ENCODE measurements at places on chromosomes 13 and 19.
A peak's percentile ranks its signal among the peaks of the same experiment; 100 is the strongest.

- DNase-seq: no peak
Observed at GRCh38 chr13:21175656-21176214, 617 bp downstream of the SKA3 start.

GRCh38 chr19:58054901-58055874 lies 3.9 kb upstream of the ZNF135 start:
- DNase-seq: peak; percentile 64

GRCh38 chr13:41854758-41855157 lies 106.2 kb downstream of the VWA8 start:
- no peak for DNase-seq

DNA sequence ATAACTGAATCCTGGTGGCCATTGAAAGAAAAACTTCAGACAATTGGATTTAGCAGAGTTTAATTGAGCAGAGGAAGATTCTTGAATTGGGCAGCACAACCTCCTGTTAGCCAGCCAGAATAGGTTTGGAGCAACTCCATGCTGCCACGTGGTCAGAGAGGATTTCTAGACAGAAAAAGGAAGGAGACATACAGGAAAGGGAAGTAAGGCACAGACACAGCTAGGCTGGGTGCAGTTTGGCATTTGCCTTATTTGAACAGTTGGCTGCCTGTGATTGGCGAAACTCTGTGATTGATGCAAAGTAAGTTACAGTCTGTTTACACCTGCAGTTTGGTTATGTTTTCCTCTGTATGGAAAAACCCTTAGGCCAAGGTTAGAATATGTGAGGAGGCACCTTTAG lies 85.8 kb upstream of the SPATA13 start:
- DNase-seq: no peak

DNA sequence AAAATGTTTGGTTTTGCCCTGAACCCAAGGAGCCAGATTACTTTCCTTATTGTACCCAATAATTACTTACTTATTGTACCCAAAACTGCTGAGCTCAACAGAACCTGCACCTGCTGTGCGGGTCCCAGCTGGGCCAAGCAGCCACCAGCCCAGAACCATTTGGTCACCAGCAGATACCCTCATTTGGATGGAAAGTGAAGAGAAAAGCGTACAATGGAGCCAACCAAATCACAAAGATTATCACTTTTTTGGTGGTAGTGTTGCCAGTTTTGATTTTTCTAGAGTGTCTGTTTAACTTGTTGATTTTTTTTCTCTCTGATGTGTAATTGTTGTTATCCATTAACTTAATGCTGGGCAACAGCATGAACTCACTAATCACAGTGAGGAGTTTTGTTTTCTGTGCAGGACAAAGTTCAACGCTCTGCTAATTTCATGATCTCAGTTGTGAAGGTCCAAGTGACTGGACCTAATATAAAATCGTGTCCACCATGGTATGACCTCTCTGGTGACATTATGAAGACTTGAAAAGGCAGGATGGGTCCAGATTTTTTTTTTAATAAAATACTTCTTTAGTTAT lies 23.8 kb downstream of the SPATA13 start:
- no peak for DNase-seq

- no peak for DNase-seq
Observed at GRCh38 chr13:37716420-37717195, 118.0 kb upstream of the POSTN start.

DNA sequence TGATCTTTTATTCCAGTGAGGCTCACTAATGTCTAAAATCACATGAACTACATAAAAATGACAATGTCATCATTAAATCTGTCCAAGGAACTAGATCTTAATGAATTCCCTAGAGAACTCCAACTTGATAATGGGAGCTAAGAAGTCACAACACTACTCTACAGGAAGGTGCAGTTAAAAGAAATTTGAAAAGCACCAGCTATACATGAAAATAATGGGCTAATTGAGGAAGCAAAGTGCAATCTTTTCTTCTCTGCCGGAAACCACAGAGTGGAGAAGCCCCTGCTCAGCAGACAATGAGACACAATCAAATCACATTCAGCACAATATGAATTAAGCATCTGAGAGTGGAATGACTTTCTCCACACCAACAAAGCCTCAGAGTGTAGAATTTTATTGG lies 261.7 kb downstream of the LHFPL6 start:
- no peak for DNase-seq

DNA sequence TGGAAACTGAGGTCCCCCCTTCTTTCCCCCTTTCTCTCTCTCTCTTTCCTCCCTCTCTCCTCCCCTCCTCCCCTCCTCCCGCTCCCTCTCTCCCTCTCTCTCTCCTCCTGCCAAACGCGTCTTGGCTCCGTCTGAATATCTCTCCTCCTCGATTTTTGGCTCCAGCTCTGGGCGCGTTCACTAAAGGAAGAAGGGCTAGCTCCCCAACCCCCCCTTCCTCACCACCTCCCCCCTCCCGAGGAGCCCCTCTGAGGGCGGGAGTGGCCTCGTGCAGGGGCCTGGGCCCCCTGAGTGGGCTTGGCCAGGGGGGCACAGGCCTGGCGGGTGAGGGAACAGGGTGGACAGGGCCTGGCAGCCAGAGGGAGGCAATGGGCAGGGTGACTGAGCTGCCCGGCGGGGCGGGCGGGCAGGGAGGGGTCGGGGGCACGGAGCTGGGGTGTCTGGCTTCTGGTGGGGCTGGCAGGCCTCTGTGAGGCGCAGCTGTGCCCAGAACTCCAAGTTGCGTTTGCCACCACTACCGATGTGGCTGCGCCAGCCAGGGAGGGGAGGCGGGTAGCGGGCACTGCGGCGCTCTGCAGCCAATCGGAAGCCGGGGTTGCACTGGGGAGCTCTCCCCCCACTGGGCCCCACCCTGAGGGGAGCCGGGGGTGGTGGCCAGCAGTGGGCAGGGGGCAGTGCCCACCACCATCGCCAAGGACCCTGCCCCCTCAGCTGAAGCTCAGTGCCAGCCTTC lies 7.1 kb downstream of the NFIX start:
- peak; percentile 95 for DNase-seq

GRCh38 chr13:36158611-36159010 lies 27.4 kb upstream of the DCLK1 start:
- DNase-seq: no peak

DNA sequence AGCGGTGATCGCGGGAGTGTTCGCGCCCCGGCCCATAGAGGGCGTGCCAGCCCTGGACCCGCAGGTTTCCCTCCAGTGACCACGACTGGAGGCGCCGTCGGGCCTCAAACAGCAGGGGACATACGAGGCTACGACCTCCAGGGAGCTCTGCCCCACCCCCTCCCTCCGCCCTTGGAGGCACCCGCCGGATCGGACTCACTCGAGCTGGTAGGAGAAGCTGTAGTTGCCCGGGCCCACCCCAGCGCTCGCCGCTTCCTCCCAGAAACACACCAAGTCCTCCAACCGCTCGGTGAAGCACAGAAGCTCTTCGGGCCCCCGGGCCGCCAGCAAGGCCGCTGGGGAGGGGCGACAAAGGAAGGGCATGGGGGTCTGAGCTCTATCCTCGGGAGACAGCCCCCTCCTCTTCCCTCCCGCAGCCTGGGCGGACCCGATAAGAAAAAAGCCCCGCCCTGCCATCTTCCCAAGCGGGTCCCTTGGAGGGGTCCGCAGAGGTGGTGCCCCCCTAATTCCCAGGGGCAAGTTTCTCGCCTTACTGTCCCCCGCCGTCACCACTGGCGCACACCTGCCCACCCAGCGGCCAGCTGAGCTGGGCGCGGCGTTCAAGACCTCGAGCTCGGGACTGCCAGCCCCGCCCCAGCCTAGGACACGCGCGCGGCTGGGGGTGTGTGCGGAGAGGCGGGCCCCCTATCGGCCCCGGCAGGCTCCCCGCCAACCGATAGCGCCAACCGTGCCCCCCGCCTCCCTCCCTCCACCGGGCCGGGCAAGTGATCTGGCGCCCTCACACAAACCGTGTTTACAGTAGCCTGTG lies 1.0 kb downstream of the EPOR start:
- no peak for DNase-seq

DNA sequence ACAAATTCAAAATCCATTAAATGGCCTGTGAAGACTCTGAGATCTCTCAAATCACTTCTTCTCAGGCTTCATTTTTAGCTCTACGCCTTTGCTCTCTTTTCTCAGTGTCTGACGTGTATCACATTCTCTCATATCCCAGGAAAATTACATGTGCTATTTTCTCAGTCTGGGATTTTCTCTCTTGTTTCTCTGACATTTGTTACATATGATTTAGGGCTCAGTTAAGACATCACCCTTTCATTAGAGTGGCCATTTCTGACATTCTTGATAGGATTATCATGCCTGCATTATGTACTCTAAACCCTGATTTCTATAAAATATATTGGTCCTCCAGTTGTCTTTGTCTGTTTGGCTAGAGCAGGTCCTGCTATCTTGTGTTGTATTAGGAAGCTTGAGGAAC lies 136.6 kb downstream of the GPC5 start:
- no peak for DNase-seq

DNA sequence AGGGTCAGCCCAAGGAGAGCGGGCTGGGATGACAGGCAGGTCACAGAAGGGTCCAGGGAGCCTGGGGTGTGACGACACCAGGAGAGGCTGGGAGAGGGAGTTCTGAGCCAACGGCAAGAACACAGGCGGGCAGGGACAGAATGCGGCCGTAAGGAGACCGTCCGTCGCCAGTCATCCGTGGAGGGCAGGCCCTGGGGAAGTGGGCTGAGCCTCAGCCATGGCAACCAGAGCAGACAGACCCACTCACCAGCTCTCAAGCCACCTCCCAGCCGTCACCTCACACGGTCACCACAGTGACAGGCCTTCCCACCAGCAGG lies 3.7 kb upstream of the TMEM86B start:
- no peak for DNase-seq

DNA sequence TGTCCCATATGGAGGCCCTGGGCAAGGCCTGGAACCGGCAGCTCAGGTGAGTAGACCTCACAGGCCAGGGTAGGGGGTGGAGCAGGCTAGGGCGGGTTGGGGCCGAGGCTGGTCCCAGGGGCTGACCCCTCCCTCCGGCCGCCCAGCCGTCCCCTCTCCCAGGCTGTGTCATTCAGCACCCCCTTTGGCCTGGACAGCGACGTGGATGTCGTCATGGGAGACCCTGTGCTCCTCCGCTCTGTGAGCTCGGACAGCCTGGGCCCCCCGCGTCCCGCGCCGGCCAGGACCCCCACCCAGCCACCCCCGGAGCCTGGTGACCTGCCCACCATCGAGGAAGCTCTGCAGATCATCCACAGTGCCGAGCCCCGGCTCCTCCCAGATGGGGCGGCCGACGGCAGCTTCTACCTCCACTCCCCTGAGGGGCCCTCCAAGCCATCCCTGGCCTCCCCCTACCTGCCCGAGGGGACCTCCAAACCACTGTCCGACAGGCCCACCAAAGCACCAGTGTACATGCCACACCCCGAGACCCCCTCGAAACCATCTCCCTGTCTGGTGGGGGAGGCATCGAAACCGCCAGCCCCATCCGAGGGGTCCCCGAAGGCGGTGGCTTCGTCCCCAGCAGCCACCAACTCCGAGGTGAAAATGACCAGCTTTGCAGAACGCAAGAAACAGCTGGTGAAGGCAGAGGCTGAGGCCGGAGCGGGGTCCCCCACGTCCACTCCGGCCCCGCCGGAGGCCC lies 16.0 kb downstream of the CAMSAP3 start:
- no peak for DNase-seq

GRCh38 chr19:13037731-13038130 lies 42.5 kb downstream of the NFIX start:
- no peak for DNase-seq

All from putamen (tissue), 1 donor.